Kidney epithelial cell (primary cell): ENCODE measurements at places on chromosomes 3 and 15. TPM values are rescaled to one million over a fixed set of nuclear protein-coding genes. Genes with fewer than 3 reads are reported as not detected.

GOLGA8O gene
- not detected in 2 replicates for total RNA-seq

PLCB2 gene
- total RNA-seq = 0.68 and 1.5 TPM in 2 replicates

CACNA2D2 gene
- 0.21 and 0.55 TPM in 2 replicates for total RNA-seq

FILIP1L gene
- 14.9 and 15.6 TPM in 2 replicates for total RNA-seq

EFHB gene
- 0.33 and 1.5 TPM in 2 replicates for total RNA-seq

CCR2 gene
- total RNA-seq = not detected in 2 replicates

MYL3 gene
- total RNA-seq = 0.54 and 2.7 TPM in 2 replicates

CCR3 gene
- total RNA-seq = not detected in 2 replicates

TLR9 gene
- total RNA-seq = not detected in 2 replicates

ADPGK gene
- 33.9 and 50.2 TPM in 2 replicates for total RNA-seq

FBXL22 gene
- 0.21 and 0.27 TPM in 2 replicates for total RNA-seq

C3orf49 gene
- total RNA-seq = not detected in 2 replicates

PLSCR4 gene
- total RNA-seq = 1.7 and 3.6 TPM in 2 replicates

CHRM5 gene
- total RNA-seq = not detected in 2 replicates

CSPG4 gene
- total RNA-seq = 1.2 and 1.7 TPM in 2 replicates

PLSCR2 gene
- 0.62 TPM in 1 of 2 replicates, not detected in the other for total RNA-seq

HES1 gene
- 45.2 and 50.7 TPM in 2 replicates for total RNA-seq

SPATA12 gene
- total RNA-seq = 0.38 and 0.48 TPM in 2 replicates

CHST13 gene
- total RNA-seq = 1.1 TPM in 1 of 2 replicates, not detected in the other

CD86 gene
- total RNA-seq = not detected in 2 replicates
